ENCODE measurements at places on chromosomes 11 and 22.

DNA sequence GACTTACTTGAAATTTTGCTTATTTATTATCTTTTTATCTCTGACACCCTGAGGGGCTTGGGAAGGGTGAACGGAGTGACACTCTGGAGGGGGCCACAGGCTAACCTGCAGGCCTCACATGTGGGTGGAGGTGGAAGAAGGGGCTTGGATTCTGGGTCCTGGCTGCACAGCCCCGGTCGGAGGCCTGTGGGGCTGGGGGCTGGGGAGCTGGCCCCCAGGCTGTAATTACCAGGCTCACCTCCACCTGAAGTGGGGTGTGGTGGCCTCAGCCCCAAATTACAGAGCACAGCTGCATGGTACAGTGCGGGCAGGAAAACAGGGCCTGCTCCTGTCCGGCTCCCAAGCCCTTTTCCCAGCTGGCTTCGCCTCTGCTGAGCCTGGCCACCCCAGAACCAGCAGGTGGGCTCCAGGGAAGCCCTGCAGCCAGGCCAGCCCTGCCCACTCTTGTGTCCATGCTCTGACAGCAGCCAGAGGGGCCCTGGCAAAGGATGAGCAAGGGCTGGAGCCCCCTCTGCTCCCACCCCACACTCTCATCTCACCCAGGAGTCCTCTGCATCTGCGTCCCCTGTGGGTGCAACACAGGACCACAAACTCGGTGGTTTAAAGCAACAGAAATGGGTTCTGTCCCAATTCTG is 48.0 kb downstream of the IGF2 start:
- no peak for DNase-seq

DNA sequence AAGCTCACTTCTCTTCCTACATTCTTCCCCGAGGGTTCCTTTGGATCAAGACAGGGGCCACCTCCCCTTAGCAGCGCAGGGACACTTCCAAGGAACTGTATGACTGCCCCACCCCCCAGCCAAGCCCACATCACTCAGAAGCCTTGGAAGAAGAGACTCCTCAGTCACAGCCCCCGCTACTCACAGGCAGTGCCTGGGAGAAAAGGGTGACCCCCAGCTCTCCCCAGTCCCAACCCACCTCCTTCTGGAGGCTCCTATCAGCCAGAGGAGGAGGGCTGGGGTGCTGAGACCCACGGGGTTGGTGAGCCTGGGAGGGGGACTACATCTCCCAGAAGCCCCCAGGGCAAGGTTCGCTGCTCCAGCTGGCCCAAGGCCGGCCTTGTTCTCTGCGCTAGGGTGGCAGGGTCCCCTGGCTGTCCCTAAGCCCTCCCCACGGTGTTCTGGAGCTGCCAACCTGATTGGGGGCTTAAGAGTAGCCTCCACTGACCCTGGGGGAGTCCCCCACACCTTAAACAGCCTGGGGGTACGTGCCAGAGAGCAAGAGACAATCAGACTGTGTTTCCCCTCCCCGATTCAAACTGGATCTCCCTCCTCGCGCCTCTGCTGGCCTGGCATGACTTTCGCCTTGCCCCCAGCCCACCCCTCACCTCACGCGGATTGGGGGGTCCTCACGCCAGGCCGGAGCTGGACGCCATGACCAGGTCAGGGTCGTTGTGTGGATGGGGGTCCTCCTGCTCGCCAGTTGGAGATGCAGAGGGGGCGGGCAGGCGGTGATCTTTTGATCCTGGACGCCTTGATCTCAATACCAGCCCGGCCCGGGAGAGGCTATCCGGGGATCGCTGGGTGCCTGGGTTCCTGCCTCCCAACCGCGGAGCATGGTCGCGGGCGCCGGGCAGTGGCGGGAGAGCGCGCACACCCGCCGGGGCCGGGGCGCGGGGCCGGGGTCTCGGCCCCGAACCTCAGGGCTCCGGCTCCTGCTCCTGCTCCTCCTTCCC is 838 bp downstream of the BCL9L start:
- DNase-seq: no peak

GRCh38 chr11:17396598-17397310 is 8.3 kb upstream of the KCNJ11 start:
- no peak for DNase-seq

DNA sequence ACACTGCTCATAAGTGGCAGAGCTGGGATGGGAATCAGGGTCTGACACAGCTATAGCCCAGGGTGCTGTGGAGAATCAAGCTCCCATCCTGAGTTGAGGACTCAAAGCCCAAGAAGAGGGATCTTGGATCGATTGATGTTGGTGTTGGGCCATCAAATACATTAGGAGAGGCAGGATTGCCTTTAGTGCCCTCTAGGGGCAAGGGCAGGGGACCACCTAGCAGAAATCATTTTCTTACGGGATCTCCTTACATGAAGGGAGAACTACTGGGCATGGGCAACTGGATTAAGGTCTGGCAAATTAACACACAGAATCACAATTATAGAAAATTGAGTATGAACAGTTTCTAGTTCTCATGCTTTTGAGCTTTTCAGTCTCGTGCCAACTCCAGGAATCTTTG is 24.9 kb upstream of the EMSY start:
- no peak for DNase-seq

- DNase-seq: peak; percentile 82
Measured at GRCh38 chr22:20509344-20510047, 2.1 kb downstream of the MED15 start.

DNA sequence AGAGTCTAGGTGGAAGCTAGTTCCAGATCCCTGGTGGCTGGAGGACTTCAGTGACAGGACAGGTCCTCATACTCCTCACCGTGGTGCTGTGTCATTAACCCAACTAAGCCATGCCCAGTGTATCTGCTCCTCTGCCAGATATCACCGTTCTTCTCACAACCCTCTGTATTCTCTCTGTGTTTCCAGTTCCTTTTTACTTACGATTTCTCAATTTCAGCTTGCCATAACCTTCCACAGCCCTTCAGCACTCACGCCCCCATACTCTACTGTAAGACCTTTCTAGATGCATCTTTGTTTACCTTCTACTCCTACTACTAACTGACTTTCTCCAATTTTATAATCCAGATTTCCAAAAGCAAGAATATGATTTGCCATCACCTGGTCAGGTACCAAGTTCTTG is 26.1 kb upstream of the RIC3 start:
- no peak for DNase-seq

- DNase-seq: no peak
Measured at GRCh38 chr11:76307978-76308747, 72.8 kb downstream of the THAP12 start.

DNA sequence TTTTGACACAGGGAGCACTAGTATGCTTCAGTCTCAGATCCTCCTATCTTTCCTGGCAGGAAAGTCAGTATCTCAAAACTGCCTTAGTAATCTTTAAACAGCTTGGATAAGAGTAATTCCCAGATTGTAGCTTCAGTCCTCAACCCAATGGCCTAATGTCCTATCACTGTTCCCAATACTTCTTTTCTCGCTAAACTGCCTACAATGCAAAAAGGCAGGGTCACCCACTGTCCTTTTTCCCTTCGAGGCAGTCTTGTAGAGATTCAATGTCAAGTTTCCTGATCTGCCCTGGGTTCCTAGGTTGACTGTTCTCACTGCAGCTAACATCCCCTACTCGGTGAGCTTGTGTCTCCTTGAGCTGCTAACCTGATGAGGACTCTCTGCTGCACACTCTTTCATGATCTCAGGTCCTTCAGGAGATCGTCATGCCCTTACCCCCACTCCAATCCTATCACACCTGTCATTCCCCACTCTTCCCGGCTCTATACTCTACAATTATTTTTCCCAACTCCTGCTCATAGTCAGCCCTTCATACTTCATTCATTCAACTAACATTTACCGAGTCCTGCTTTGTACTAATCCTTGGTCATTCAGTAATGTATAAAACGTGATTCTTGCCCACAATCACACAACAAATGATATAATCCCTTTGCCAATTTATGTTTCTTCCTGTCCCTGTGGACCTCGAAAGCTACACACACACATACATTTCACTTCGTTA is 904 bp downstream of the C2CD3 start:
- no peak for DNase-seq

DNA sequence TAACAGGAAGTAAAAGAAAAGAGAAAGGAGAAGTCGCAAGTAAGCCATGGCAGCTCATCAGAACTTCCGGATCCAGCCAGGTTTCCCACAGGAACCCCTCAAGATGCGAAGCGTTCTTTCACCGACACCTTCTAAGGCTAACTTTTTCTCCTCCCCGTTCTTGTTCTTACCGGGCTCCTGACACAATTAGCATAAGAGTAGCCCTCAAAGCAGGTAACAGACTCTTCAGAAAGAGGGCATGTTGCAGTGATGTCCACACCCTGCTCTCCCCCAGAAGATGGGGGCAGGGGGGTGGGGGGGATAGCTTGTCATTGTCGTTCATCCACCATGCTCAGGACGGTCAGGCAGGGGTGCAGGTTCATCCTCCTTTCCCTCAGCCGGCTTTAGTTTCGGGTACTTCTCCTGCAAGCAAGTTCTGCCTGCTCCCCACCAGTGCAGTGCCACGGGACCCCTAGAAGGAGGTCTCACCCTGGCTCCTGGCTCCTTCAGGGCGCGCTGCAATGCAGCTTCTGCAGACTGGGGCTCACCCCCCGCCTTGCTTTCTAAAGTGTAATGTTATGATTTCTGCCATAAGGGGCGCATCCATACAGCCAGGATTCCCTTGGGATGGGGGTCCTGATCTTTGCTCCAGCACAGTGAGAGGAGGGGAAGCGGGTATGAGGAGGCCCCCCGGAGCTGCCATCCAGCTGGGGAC is 2.3 kb downstream of the OPCML start:
- no peak for DNase-seq

- no peak for DNase-seq
Measured at GRCh38 chr11:72069200-72069599, 11.1 kb downstream of the NUMA1 start.

- no peak for DNase-seq
Measured at GRCh38 chr22:45290410-45290936, 5.7 kb downstream of the UPK3A start.

DNA sequence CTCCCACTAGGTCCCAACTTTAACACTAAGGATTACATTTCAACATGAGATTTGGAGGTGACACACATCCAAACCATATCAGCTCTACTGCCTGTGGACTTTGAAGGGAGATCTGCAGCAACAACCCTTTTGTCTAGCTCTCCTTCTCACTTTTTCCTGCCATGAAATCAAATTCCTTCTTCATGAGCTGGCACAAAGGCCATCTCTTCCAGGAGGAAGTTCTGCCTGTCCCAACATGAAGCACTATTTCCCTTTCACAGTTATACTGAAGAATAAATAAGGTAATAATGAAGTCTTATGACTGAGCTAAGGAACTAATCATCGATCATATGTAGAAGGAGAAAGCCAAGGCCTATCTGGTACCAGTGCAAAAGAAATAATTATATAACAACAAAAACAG is 253.5 kb upstream of the TENM4 start:
- no peak for DNase-seq

DNA sequence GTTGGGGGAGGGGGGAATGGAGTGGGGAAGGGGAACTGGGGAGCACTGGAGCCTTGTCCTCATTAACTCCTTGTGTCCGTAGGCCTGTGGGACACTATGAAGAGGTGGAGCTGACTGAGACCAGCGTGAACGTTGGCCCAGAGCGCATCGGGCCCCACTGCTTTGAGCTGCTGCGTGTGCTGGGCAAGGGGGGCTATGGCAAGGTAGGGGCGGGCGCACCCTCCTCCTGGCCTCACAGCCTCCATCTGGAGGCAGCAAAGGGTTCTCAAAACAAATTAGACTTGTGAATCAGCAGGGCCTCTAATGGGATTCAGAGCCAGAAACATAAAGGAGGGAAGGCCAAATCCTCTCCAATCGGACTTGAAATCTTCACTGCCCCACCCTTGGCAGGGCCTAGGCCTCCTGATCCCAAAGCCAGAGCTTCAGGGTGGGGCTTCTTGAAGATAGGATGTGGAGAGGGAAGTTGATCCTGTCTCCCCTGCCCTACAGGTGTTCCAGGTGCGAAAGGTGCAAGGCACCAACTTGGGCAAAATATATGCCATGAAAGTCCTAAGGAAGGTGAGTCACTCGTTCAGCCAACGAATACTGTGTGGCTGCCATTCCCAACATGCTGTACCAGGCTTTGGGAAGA is 859 bp downstream of the RPS6KB2 start:
- no peak for DNase-seq

DNA sequence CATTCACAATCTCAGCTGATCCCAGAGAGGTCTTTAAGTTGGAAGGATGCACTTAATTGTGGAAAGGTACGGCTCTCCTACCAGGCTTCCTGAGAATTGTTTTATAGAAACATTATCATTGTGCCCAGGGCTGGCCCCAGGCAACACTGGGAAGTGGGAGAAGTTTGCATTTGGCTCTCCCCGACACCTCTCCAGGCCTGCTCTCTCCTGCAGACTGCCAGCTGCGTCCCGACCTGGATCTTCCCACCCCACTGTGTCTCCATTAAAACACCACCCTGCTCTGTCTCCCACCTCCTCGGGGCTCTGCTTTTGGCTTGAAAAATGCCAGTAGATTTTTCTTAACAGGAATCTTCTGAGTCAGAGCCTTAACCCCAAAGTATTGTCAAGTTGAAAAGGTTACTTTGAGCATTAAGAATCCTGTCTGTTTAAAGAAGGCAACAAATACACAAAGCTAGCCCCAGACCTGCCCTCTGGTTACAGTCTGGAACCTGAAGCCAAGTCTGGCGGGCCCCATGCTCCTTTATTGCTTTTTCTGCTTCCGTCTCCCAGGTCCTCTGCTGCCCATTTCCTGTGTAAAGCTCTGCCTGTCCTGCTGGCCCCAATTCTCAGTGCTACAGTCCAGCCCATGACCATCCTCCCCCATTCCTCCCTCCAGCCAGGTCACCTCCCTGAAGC is 530.2 kb downstream of the SOX6 start:
- DNase-seq: no peak

DNA sequence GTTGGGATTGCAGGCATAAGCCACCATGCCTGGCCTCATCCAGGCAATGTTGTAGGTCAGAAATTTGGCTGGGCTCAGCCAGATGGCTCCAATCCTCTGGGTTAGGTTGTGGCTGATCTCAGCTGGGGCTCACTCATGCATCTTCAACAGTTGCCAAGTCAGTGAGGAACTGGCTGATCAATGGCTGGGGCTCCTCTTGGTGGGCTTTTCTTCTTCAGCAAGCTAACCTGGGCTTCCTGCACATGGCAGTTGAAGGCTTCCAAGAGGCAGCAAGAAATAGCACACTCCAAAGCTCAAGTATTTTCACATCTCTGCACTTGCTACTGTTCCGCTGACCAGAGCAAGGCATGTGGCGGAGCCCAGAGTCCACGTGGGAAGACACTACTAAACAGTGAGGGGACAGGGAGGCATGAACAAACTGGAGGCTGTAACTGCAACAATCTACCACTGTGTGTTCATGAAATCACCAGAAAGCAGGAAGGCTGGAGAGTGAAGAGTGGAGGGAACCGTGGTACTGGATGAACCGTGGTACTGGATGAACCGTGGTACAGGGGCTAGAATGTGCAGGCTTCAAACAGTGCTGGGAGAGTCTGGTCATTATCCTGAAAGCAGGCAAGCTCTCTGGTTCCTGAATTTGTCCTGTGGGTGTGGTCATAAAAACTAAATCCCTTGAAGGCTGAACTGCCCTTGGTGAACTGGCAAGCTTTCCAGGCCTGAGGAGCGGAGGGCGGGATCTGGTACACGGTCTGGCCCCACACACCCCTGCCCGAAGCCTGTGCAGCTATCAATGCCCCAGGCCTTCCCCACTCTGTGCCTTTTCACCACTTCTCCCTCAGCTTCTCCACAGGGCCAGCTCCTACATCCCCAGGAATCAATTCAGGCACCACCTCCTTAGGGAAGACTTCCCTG is 20.2 kb downstream of the CHST1 start:
- no peak for DNase-seq

- DNase-seq: no peak
Measured at GRCh38 chr22:45240104-45240809, 437 bp downstream of the KIAA0930 start.

- no peak for DNase-seq
Measured at GRCh38 chr11:130652671-130653335, 204.4 kb downstream of the ADAMTS15 start.

GRCh38 chr11:128200467-128200866 is 386.9 kb downstream of the ETS1 start:
- DNase-seq: no peak
